ENCODE measurements at places on chromosomes 4 and X.
A peak's percentile ranks its signal among the peaks of the same experiment; 100 is the strongest.

DNA sequence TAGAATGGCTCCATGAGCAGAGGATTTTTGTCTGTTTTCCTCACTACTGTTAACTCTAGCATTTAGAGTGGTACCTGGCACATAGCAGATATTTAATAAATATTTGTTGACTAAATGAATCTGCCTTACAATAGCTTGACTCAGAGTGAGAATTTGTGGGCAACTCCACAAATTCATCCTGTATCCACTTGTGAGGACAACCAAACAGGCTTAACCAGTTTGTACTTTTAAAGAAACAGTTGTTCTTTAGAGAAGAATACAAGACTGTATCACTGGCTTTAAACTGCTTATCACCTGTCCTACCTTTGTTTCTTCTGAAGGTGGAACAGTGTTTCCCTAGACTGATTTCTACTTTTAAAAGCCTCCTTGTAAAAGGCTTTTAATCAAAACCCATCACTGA lies 141.3 kb upstream of the SH3RF1 start:
- no peak for DNase-seq

DNA sequence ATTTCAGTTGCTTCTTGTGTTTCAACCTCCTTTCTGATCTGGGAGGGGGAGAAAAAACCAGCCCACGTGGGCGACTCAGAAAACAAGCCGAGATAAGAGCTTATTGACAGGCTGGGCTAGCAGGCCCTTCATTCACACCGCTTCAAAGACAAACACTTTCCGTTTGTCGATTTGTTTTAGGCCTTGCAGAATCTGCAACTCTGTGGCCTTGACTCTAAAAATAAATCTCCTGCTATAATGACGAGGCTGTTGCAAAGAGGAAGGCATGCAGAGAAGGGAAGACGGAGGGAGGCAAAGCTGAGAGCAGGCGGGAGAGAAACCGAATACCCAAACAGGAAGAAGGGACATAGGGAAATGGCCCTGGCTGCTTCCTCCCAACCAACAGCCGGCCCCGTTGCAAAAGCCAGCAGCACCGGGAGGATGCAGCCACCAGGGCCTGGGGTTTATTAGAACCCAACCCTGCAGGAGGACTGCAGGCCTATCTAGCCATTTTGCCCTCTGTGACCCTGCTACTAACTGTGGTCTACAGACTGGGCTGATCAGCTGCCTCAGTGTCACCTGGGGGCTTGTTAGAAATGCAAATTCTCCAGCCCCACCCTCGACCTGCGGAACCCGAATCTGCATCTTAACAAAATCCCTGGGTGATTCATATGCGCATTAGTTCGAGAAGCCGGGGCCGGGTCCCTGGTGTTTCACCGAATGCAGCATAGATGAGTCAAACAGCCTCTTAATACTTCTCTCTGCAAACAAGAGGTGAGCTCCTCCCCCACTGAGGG lies 325.5 kb downstream of the BCOR start:
- peak; percentile 32 for DNase-seq

GRCh38 chr4:87179751-87180150 lies 40.7 kb downstream of the KLHL8 start:
- DNase-seq: no peak

DNA sequence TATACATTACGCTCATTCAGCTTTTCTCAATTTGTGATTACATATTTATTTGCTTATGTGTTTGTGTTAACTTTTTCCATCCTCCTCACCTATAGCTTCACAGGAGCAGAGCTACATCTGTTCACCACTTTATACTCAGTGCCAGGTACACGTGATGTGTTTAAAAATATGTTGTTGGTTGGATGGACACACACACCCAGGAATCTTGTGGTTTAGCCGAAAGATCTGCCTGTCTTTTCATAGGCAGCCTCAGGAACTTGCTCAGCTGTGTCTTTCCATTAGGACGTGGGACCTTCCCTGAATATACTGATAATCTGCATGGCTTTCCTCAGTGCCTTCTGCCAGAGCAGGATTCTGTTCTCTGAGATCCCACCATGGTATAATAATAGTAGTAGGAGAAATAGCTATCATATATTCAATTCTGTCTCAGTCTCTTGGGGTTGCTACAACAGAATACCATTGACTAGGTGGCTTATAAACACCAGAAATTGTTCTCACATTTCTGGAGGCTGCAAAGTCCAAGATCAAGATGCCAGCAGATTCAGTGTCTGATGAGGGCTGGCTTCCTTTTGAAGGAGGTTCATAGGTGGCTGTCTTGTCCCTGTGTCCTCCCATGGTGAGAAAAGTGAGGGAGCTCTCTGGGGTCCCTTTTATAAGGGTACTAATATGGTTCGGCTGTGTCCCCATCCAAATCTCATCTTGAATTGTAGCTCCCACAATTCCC lies 50.0 kb upstream of the SOD3 start:
- no peak for DNase-seq

GRCh38 chr4:131499141-131499873 lies 1649.8 kb upstream of the PCDH10 start:
- DNase-seq: no peak
